ENCODE measurements at places on chromosomes 13 and 19.

DNA sequence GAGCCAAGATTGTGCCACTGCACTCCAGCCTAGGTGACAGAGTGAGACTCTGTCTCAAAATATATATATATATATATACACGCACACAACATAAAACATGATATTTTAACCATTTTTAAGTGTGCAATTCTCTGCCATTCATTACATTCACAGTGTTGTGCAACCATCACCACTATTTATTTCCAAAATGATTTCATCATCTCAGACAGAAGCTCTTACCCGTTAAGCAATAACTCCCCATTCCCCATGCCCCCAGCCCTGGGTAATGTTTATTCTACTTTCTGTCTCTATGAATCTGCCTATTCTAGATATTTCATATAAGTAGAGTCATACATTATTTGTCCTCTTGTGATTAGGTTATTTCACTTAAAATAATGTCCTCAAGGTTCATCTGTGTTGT, 20.3 kb downstream of the WDR88 start:
- no peak for DNase-seq

- no peak for DNase-seq
Observed at GRCh38 chr13:110540871-110541525, 20.5 kb downstream of the RAB20 start.

DNA sequence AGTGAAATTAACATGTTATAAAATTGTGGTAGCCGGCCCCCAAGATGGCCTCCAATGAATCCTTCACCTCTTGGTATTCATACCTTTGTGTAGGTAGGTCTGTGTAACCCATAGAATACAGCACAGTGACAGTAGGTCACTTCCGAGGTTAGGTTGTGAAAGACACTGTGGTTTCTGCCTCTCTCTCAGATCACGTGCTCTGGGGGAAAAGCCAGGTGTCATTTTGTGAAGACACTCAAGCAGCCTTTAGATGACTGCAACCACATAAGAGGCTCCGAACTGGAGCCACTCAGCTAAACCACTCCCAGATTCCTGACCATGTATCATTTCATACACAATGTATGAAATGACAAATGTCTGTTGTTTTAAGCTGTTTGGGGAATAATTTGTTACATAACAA, 9.8 kb upstream of the USPL1 start:
- no peak for DNase-seq

DNA sequence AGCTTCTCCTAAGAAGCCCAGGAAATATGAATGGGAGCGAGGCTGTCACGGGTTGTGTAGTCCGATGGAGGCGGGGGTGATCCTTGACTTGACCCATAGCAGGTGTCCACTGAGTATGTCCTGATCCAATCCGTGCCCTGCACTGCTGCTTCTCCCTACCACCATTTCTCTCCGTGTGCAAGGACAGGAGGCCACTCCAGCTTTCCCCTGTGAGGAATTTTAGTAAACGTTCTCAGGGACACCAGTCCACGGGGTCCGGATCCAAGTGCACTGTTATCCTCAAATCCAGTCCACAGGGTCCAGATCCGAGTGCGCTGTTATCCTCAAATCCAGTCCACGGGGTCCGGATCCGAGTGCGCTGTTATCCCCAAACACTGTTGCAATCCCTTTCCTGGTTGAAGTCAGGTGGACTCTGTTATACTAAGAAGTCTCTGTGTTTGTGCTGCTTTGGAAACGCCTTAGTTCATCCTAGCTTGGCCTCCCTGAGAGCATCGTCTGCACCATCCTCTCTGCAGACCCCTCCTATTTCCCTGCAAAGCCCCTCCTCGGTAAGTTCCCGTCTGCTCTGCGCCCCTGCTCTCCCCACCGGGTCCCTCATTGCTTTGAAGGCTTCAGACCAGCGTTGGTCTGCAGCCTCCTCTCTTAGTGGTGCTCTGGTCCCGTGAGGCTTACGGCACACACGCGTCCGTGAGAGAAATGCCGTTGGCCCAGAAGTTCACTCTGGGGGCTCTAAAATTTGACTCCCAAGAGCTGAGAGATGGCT, 303.5 kb downstream of the TEX29 start:
- DNase-seq: no peak

DNA sequence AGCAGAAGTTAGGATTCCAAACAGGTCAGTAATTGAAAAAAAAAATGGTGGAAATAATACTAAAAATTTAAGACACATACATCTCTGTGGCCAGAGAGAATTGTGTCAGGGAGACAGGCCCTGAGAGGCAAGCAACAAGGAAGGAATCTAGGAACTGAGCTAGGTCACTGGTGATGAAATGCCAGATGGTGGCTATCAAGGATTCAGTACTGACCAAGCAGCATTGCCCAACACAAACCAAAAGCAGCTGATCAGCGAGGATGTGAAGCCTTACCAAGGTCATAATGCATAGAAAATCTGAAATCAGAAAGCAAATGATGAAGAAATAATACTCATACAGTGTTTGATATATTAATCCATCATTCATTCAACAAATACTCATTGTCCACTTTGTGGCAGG, 905.0 kb downstream of the GPC5 start:
- DNase-seq: no peak

GRCh38 chr13:35824825-35825224, 306.4 kb downstream of the DCLK1 start:
- DNase-seq: no peak

DNA sequence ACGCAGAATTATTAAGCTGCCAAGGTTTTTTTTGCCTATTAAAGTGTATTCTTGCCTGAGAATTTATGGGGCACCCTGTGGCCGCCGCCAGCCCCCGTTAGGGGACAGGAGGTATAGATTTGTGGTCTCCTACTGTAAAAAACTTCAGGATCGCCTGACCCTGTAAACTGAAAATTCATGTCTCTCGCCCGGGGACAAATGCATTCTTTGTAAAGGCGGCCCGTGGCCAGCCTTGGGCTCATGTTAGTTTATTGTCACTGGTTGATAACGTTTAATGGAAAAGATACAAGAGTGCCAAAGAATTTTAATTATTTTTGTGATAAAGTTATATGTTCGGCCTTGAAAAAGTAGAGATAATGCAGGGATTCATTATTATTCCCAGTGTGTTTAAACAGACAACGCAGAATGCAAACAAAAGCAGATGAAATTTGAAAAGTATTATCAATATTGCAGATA, 141.7 kb downstream of the URI1 start:
- no peak for DNase-seq

- DNase-seq: no peak
Observed at GRCh38 chr13:104098421-104098820, 1032.2 kb upstream of the SLC10A2 start.

DNA sequence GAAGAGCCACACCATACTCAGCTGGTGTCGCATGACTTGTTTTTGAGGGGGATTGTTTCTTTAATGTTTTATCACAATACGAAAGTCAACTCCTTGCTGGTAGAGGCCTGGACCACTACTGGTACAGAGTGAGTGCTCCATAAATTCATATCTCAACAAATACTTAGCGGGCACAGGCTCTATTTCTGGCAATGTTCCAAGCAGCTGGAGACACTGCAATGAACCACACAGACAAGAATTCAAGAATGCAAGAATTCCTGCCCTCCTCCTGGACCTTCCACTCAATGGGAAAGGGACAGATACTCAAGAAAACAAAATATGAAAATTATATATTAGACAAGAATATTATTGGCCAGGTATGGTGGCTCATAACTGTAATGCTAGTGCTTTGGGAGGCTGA, 5.1 kb upstream of the FXYD5 start:
- DNase-seq: no peak
